Stimulated activated CD8-positive, alpha-beta memory T cell treated with anti-CD3 and anti-CD28 coated beads, Interleukin-15, amount 100 ng/mL, for 24 hours (primary cell): ENCODE measurements at places on chromosomes 7 and 10.

- no peak for DNase-seq
These were observed 5.3 kb downstream of the ITGB1 start for GRCh38 chr10:32952541-32953276.

DNA sequence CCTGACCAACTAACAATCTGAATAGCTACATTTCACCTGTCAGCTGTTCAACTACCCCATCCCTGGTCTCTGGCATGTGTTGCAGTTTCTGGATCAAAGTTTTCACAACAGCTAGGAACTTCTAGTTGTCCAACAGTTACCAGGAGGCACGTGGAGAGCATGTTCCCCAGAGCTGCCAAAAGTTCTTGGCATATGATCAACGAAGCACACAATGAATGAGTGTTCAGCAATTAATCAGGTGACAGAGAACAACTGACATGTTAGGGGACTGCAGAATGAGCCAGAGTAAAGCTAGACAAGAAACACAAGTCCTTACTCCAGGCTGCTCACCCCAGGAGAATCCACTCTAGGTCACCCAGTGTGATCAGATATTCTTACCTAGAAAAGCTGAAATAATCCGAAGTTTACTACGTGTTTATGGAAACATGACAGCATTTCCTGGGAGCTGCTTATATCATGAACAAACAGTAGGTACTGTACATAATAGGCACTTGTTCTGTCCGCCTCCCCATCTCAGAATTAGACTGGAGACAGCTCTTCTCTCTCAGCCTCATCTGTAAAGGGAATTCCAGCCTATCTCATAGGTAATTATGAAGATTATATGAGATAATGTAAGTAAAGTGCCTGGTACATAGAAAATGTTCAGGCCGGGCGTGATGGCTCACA lies 50.6 kb downstream of the ZNF438 start:
- no peak for DNase-seq

GRCh38 chr7:140047197-140047596 lies 15.6 kb downstream of the PARP12 start:
- DNase-seq, result no peak

GRCh38 chr7:139680676-139681462 lies 96.9 kb downstream of the HIPK2 start:
- DNase-seq, result no peak

- peak; percentile 17 for DNase-seq
These were observed 6.1 kb upstream of the VCL start for GRCh38 chr10:73991884-73992245.

- no peak for DNase-seq
These were observed 121.4 kb downstream of the CDK14 start for GRCh38 chr7:90717296-90718060.

GRCh38 chr7:5177060-5177459 lies 13.0 kb upstream of the WIPI2 start:
- DNase-seq, result no peak
